NCI-H226 (cell line): ENCODE measurements at places on chromosomes 6 and 20.

DNA sequence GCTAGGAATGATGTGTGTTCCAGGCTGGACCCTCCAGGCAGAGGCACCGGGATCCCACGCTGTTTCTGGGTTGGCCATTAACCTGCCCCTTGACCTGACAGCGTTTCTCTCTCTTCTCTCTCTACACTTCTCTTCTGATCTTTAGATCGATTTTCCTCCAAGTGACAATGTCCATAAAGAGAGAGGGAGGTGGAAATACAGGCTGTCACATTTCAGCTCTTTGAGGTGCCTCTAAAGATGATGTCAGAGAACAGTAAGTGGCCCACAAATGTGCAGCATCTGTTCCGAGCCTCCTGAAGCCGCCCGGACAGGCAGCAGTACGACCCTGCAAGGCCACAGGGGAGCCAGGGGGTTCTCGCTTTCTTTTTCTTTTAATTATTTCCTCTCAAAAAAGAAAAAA, 2.5 kb upstream of the SLCO4A1 start:
- DNase-seq = no peak

DNA sequence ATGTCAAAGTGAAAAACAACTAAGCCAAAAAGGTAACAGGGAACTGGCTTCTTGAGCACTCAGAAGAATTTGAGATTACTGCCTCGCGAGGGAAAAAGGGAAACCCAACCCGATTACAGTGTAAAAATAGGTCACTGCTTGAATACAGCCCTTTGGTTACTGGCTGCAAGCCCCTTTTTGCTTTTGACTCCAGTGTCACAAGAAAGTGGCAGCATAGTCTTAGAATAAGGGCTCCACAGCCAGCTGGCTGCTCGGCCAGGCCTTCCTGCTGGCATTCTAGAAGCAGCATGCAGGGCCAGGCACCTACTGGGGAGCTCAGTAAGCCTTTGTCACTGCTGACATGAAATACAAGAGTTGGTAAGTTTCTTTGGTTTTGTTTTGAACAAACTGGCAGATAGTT, 83.0 kb downstream of the ZHX3 start:
- no peak for DNase-seq

GRCh38 chr20:51037532-51038115, 14.7 kb upstream of the KCNG1 start:
- DNase-seq = no peak

DNA sequence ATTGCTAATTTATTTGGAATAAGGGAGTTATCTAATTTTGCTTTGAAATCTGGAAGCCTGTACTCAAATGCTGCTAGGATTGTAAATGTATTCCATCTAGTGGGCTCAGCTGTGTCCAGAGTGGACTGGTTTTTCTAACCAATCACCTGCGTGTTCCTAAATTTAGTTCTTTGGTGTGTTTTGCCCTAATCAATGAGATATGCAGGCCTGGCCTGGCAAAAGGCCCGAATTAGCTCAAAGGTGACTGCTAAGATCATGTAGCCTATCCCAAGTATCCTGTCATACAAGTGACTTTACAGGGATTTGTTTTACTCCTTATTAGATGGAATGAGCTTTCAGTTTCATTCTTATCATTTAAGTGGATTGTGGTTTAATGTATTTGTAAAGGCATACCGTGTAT, 51.3 kb upstream of the ARMC2 start:
- no peak for DNase-seq

- no peak for DNase-seq
Observed at GRCh38 chr20:53296451-53297153, 297.0 kb downstream of the ZNF217 start.

- no peak for DNase-seq
Observed at GRCh38 chr20:57553376-57554018, 7.4 kb upstream of the PCK1 start.

GRCh38 chr6:37623666-37624065, 74.0 kb downstream of the MDGA1 start:
- no peak for DNase-seq

GRCh38 chr6:24441599-24441904, 38.8 kb downstream of the MRS2 start:
- DNase-seq = no peak
